Lung microvascular endothelial cell (primary cell): ENCODE measurements at places on chromosomes 1 and 21.

GRCh38 chr1:152919071-152919470, 10.7 kb downstream of the IVL start:
- no peak for DNase-seq

DNA sequence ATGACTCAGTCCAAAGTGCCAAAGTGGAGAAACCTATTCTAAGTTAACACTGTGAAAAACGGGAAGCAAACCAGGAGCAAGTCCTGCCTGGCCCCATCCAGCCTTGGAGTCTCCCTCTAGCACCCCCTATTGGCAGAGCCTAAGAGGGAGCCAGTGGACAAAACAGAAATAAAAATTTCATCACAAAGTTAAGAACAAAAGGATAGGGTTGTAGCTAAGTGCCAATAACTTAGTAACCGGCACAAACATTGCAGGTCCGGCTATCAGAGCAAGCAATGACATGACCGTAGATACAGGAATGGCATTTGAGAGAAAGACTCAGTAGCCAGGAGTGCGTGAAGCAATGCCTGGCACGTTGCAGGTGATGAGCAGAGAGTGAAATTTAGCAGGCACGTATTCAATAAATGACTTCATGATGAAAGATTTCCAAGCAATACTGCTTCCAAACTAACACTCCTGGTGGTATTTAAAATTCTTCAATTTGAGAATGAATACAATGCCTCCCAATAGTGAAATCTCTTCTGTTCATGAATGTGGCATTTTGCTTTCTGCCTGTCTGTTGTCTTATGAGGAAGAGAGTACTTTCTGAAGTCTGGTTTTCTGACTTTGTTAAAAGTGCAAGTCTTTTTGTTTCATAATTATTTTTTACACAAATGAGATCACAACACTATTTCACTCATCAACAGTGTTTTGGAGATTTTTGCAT, 391.0 kb downstream of the OMA1 start:
- peak; percentile 37 for DNase-seq

- DNase-seq = no peak
Observed at GRCh38 chr1:84376000-84376910, 22.0 kb upstream of the DNASE2B start.

DNA sequence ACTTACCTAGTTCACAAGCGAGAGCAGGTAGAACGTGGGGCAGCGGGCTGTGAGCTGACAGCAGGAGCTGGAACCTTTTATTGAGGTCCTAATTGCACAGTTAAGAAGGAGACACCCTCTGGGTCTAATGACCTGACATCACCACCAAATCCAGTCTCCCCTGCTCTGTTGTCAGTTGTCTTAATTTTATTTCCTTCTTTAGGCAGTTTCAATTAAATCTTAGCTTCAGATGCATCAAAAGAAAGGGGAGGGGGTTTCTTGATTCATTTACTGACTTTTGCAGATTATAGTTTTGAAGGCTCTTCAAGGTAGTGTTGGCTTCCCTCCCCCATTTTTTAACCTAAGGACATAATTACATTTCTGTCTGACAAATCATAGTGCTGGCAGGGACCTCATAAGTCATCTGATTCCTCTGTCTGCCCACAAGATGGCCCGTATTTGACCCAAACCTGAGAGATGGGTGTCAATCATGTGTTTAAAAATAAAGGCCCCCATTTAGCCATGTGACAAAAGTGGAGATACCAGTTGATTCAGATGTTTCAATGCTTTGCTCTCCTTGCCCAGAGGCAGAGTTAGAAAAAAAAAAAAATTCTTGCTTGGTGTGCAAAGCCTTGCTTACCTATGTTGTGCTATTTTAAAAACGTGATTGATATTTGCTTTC, at the start of gene TCHHL1:
Gene TCHHL1, minus strand, starts transcription at position 51 of the 661 bp plus-strand sequence. CDS start 921 bp downstream, outside the sequence.
- DNase-seq = no peak

GRCh38 chr1:18949686-18950400, 6.6 kb downstream of the IFFO2 start:
- DNase-seq = peak; percentile 75

- no peak for DNase-seq
Observed at GRCh38 chr21:45105906-45106485, 31.6 kb downstream of the ADARB1 start.

GRCh38 chr1:116987256-116987555, 14.4 kb upstream of the CD101 start:
- DNase-seq = no peak

- DNase-seq = no peak
Observed at GRCh38 chr1:5720936-5721335, 271.3 kb downstream of the NPHP4 start.

GRCh38 chr1:117632269-117633067, 26.6 kb downstream of the TENT5C start:
- DNase-seq = no peak

DNA sequence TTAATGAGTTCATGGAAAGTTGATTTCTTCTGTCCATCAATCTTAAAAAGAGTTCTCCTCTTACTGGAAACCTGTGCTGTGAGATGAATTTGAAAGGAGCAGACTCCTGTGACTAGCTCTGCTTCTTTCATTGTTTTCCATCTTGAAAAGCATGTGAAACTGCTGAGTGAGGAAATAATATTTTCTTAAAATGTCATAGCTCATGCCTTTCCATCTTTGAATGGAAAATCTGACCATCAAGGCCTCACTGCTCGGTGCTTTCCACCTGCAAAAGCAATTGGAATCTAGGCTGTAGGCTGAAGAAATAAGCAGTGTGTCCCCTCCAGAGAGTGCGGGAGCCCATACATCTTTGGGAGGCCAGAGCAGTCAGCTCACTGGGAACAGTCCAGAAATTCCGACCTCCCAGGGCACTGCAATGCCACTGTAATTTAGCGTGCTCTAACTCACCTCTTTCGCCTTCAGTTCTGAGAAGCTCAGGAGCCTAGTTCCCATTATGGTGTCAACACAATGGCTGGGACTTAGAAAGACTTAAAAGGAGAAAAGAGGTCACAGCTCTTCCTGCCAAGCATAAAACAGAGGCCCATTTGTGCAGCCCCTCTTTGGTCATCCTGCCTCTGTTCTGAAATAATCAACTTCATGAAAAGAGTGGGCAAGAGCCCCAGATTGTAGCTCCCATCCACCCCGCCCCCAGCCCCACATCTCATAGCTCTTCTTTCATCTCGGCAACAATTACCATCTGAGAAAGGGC, 50.4 kb upstream of the F3 start:
- no peak for DNase-seq

DNA sequence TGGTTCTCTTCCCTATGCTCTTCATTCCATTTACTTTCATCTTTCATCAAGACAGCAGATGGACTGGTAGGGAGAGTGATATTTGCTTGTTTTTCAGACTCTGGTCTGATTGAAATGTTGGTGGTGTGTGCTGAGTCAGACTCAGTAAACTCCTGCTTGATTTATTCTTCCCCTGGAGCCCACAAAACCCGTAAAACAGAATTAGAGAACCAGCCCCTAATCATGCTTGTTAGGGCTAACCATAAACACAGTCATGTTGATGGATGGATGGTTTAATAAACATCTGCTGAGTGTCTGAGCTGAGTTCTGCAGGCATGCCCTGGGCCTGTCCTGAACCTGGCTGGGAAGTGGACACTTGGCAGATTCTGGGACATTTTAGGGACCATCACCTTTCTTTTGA, 24.8 kb downstream of the NOS1AP start:
- peak; percentile 19 for DNase-seq

DNA sequence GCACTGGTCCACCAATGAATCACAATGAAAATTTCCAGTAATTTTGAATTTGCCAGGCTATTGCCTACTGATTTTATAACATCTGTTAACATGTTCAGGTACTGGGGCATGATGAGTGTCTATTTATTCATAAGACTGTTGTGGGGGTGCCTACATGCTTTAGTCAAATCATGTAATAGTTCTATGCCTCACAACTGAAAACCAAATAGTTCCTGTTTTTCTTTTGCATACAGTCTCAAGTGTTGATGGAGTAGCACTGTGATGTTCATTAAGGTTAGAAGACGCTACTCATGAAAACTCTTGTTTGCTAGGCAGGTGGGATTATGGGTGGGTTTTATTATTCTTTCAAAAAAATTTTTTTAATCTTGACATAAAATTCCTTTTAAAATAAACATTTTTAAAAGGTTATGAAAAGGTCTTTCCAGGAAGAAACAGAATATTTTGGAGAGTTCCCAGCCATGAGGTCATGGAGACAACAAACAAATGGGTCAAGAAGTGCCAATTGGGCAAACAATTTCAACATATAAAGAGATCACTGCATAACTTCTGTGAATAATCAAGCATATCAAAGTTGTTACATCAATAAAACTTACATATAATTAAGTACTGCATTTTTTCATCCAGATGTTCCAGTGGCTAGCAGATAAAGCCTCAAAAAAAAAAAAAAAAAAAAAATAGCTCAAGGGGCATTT, 40.2 kb upstream of the NHLH2 start:
- DNase-seq = no peak

- DNase-seq = no peak
Observed at GRCh38 chr21:43639470-43640353, 19.6 kb downstream of the HSF2BP start.

DNA sequence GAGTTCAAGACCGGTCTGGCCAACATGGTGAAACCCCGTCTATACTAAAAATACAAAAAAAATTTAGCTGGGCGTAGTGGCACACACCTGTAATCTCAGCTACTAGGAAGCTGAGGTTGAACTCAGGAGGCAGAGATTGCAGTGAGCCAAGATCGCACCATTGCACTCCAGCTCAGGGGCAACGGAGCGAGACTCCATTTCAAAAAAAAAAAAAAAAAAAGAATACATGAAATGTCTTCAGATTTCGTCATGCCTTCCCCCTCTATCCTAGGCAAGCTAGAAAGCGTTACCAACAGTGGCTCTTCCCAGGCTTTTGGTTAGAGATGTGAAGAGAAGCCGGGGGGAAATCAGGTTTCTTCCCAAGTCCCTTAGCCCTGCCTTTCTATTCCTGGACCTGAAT, 3.6 kb downstream of the TFF1 start:
- DNase-seq = no peak

- DNase-seq = no peak
Observed at GRCh38 chr1:43962324-43962723, 7.5 kb upstream of the DPH2 start.

DNA sequence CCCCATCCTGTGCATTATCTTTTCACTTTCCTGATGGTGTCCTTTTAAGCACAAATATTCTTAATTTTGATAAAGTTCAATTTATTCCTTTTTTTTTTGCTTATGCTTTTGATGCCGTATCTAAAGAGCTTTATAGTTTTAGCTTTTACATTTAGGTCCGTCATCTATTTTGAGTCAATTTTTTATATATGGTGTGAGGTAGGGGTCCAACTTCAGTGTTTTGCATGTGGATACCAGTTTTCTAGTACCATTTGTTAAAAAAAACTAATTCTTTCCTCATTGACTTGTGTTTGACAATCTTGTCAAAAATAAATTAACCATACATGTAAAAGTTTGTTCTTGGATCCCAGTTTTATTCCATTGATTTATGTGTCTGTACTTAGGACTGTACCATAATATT, 4.9 kb downstream of the MTF2 start:
- DNase-seq = no peak
